Glomerular endothelial cell (primary cell): ENCODE measurements at places on chromosomes 7 and 10. TPM values are rescaled to one million over a fixed set of nuclear protein-coding genes. Genes with fewer than 3 reads are reported as not detected.

DNA sequence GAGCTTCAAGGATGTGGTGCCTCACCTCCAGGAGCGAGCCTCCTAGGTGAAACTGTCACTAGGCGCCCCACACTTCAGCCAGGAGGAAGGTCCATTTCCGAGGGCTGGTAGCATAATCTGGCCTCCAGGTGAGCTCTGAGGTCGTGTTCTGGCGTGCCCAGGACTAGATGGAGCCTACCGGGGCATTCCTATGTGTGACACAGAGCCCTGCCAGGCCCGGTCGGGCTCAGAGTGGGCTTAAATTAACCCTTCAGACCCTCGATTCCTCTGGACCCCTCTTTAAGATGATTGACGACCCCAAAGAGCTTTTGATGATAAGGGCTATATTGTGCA lies 233.1 kb downstream of the EBF3 start:
- DNase-seq = no peak

DNA sequence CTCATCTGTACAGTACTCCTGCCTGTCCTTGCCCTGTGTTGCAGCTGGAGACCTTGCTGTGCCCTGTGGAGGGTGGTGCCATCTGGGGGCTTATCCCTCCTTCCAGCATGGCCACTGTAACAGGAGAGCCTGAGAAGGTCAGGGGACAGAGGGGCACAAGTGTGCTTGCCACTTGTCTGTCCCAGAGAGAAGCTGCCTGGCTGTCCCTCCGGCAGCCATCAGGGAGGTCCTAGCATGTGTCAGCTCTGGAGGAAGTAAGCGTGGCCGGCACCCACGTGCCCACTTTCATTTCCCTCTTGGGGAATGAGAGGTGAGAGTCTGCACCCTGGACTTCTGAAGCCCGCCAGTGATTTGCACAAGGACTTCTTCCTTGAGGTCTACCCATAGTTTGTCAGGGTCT lies 97.0 kb upstream of the PPIF start:
- DNase-seq = no peak

- DNase-seq = no peak
Measured at GRCh38 chr10:11257440-11258090, 239.9 kb downstream of the CELF2 start.

IFIT1B gene
- total RNA-seq = not detected in 2 replicates

CDHR1 gene
- total RNA-seq = 0.15 and 1.3 TPM in 2 replicates

EFCAB10 gene
- not detected in 2 replicates for total RNA-seq

SLC35G1 gene
- 1.4 and 2.7 TPM in 2 replicates for total RNA-seq

DNA sequence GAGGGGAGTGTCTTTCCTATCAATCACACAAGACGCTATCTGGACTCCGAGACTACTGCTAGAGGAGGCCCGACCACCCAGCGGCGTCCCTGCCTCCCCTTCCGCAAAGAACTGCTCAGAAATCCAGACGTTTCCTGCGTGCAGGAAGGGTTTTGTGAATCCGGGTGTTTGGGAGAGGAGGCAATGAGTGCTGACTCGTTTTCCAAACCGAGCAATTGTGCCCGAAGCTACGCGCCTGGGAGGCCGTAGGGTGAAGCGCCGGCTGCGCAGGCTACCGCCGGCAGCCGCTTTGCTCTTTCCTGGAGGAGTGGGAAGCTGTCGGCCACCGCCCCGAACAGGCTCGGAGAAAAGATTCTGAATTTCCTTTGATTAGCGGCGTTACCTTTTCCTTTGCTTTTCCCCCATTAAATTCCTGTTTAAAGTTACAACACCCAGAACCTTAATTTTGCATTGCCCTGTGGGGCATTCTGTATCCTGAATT lies 5.3 kb downstream of the VAX1 start:
- no peak for DNase-seq

DNA sequence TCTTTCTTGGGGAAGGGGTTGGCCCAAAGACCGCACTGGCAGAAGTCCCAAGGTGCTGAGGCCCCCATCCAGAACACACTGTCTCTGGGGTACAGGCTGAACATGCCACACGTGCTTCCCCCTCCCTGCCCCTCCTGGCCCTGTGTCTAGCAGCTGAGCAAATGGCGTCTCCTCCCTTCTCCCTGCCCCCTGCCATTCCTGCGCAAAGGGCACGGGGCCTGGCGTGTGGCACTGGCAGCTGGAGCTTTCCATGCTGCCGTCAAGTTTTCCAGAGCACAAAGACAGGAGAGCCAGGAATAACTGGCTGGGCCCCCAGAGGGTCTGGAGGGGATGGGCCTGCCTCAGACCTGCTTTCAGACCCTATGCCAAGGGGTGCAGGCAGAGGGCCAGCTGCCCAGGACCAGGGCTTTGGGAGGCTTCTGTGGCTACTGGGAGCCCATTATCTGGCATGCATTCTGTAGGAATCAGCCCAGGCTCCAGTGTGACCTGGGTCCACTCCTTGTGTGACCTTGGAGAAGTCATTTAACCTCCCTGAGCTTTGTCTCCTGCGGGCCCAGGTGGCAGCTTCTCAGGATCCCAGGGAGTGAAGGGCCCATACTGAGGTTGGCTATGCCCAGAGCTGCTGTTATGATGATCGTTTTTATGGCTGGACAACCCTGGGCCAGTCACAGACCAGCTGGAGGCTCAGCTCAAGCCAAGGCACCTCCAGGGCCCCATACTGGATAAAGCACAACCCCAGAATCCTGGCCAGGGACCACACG lies 710 bp upstream of the LDB3 start:
- DNase-seq = no peak

DNA sequence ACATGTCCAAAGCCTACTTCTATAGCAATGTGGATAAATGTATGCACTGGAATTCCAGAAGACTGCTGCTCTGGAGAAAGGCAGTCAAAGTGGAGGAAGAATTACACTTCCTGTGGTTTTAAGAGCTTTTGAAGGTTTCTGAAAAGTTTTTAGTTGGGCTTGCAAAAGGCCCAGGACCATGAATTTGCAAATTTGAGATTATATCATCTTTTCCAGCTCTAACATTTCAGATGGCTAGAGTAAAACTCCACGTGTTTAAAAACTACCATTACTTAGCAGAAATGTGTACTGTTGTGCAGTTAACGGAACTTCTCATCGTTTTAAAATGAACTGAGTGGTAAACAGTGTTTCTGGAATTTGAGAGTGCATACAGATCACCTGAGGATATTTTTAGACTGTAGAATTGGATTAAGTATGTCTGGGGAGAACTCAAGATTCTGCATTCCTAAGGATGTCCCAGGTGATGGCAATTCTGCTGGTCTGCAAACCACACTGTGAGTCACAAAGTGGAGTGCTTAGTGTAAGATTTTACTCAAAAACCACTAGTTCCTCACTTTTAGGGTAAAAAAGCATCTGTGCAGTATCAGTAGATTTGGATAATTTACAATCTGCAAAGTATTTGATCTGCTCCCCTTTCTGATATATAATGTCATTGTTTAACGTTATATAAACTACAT lies 32.9 kb upstream of the CCDC71L start:
- DNase-seq = no peak

DNA sequence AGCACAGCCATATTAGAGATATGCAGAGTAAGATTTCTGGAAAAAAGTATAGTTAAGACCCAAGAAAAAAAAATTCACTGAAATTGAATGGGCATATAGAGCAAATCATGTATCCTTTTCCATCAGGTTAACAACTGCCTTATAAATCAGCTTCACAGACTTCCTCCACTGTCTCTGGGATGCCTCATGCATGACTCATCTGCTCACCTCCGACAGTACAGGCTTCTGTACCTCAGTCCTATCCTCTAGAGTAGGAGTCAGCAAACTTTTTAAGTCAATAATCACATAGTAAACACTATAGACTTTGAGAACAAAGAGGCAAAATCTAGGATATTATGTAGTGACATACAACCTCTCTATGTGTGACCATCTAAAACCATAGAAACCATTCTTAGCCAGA lies 211.6 kb upstream of the SP8 start:
- DNase-seq = no peak

GRCh38 chr7:731440-732085 lies 4.5 kb upstream of the PRKAR1B start:
- DNase-seq = no peak

DNA sequence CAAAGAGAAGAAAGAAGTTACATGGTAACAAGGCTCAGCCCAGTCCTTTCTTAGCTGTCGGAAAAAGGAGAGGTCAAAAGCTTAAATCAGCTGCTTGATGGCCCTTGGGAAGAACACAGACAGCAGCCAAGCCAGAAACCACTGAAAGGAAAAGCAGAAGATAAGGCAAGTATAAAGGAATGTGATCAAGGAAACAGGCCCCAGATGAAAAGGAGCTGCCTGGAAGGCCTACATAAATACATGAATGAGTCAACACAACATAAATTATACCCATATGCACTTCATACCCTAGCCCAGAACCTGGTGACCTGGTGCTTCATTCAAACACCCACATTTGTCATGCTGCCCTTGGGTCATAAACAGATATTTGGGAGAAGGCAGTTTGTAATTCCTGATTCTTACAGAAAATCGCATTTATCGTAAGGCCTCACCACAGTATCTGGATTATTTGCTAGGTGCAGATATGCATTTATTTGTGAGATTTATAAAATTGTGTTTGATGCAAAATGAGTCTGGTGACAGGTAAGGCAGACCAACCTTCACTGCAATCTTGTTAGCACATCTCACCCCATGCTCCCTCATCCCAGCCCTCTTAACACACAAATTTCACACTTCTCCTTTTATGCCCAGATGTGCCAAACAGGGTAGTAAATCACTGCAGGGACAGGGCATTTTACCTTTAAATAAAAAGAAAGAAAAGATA lies 94.9 kb upstream of the KCNIP2 start:
- peak; percentile 81 for DNase-seq

DNA sequence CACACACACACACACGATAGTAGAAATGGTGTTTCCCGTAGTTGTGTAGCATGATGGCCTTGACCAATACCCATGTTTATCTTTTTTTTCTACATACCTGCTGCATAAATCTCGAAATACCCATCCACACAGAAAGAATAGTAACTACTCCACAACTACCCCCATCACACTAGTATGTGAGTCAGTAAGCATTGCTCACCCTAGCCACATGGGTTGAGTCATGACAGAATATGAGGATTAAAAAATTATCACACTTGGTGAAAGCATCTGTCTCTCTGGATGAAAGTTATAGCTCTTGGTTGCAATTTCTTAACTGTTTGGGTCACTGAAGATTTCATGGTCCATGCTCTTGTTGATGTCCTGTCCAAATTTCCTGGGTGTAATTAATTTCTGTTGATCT lies 103.4 kb upstream of the MDFIC start:
- DNase-seq = no peak

DNA sequence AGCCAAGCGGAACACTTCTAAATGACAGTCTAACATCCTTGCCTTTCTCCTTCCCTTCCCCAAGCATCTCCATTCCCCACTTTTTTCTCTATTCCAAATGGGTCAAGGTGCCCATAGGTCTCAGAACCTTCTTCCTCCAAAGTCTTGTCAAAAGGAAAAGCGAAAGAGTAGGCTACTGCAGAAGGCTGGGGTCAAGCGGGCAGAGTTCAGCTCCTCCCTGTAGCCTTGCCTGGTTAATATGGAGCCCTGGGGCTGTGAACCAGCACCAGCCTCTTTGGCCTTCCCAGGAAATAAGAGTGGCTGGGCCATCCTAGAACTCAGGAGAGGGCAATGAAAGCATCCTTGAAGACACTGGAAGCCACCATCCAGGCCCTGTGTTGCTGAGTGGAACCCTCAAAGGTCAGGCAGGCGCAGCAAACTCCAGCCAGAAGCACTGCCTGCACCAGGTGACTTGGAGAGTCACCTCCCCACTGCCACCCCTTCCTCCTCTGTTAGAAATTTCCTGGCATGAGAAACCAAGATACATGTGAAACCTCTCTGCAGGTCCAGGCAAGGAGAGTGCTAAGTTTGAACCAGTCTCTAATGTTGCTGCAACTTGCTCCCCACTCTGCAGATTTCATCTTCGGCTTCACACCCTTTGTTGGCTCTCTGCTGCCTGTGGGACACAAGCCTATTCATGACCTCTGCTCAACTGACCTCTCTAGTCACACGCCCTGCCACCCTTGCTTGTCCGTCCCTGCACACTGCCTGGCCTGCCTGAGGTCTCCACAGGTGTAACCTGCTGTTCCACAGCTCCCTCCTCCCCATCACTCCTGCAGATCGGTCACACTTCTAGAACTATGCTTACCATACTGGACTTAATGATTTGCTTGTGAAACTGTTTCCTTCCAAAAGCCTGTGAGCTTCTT lies 74.9 kb downstream of the SH3PXD2A start:
- DNase-seq = no peak

GRCh38 chr10:132743925-132744490 lies 41.9 kb downstream of the NKX6-2 start:
- no peak for DNase-seq

GRCh38 chr7:29852457-29852856 lies 46.1 kb downstream of the WIPF3 start:
- no peak for DNase-seq
